Prostate gland (tissue), 2 donors: ENCODE measurements at places on chromosomes 4 and X.

- no peak for DNase-seq
These were observed 581.6 kb upstream of the DIAPH2 start for GRCh38 chrX:96102997-96103396.

- peak; percentile 35 for DNase-seq
These were observed 220.1 kb downstream of the AFAP1 start for GRCh38 chr4:7719354-7720174.

GRCh38 chrX:1472975-1473374, 20.3 kb upstream of the ASMTL start:
- no peak for DNase-seq

DNA sequence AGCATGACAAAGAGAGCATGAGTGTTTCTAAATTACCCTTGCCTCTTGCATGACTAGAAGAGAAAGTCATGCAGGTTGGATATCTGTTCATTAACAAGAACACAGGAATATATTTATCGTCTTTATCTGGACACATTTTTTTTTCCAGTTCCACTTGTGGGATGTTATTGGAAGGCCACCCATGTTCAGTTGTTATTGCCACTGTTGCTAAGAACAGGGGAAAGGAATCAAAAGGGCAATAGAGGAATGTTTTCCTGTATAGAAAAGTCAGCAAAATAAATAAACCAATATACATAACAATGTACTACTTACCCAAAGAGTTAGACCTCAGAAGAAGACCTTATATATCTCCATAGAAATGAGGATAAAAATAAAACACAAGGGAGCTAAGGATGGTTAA, 270.1 kb downstream of the QDPR start:
- DNase-seq, result no peak

DNA sequence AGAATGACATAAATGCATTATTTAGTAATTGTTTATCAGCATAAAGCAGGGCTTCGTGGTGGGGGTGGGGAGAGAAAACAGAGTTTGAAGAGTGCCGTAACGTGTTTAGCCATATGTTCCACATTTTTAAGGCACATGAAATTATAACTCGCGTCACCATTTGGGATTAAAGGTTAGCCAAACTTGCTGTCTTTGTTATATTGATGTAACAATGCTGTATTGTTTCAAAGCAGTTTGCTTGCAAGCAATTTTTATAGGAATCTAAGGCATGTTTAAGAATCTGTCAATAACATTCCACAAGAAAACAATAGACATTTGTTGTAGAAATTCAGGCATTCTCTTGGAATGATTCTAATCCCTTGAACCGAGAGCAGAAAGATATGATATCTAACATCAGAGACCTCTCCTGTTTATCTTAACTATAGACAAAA, 78.3 kb downstream of the CLDN22 start:
- no peak for DNase-seq

DNA sequence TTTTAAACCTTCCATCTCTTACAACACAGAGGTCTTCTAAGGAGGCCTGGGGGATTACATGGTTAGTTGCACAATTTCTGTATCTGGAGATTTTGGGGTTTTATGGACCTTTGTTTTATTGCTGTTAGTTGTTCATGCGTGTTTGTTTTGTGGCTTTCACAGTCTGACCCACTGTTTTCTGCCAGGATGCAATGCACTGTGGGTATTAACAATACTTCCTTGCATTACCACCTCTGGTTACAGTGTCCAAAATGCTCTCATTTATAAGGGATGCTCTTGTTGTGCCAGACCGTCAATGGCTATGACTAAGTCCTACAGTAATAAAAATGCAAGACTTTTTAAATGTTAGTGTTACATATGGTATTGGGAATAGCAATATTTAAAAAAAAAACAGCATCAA, 730.2 kb downstream of the KCTD8 start:
- peak; percentile 6 for DNase-seq

DNA sequence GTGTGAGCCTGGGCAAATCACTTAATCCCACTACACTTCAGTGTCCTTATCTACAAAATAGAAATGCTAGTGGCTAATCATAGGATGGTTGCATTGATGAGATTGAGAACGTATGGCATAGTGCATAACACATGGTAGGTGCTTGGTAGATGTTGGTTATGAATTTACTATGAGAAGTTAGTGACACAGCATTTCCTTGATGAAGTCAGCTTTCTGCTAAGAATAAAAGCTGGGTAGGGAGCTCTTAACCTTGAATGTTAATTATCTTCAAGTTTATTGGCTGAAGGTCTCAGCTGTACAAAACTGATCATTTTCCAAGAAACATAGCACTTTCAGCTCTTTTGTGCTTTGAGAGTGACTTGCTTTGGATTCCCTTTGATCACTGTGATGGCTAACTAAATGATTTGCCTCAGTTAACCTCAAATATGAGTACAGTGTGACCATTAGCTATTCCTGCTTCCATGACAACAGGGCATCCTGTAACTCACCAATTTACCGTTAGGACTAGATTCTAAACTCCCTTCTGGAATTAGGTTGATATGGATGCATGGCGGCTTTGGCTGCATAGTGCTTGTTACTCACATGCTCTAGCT, 17.8 kb downstream of the PDK3 start:
- no peak for DNase-seq

GRCh38 chrX:53357799-53358530, 64.5 kb downstream of the SMC1A start:
- DNase-seq, result no peak

- no peak for DNase-seq
These were observed 23.9 kb downstream of the STIM2 start for GRCh38 chr4:26884486-26884988.

DNA sequence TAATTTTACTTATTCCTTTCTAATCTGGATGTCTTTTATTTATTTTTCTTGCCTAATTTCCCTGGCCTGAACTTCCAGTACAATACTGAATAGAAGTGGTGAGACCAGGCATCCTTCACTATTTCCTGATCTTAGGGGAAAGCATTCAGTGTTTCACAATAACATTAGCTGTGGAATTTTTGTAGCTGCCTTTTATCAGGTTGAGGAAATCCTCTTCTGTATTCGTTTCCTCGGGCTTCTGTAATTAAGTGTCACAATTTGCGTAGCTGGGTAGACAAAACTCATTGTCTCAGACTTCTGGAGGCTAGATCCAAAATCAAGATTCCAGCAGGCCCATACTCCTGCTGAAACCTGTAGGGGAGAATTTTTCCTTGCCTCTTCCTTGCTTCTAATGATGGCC, 598.4 kb upstream of the FTHL17 start:
- no peak for DNase-seq

DNA sequence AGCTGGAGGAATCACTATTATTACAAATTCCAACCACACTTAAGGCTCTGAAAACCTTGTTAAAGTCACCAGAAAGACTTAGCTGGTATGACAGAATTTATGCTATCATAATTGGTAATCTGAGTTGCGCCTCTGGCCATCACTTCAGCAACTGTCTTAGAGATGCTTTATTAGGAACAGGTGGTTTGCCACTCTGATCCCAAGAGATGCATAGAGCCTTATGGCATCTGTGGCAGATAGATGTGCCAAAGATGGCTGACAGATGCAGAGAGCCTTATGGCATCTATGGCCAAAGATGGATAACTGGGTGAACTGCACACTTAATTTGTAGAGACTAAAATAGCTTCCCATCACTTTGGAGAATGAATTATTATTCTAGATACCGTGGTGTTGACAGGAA, 32.3 kb upstream of the PLAC8 start:
- DNase-seq, result no peak

DNA sequence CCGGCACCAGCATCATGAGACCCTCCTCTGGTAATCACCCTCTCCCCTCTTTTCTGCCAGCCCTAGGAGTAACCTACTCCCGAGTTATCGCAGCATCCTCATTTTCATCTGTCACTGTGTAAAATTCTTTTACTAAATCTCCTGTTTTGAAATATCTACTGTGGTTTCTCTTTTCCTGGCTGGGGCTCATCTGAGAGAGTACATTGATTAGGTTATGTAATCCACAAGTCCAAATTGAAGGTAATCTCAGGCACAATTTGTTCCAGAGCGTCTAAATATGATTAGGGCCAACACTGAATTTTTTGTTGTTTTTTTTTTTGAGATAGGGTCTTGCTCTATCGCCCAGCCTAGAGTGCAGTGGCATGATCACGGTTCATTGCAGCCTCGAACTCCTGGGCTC, 142.4 kb downstream of the SMIM20 start:
- DNase-seq, result no peak

DNA sequence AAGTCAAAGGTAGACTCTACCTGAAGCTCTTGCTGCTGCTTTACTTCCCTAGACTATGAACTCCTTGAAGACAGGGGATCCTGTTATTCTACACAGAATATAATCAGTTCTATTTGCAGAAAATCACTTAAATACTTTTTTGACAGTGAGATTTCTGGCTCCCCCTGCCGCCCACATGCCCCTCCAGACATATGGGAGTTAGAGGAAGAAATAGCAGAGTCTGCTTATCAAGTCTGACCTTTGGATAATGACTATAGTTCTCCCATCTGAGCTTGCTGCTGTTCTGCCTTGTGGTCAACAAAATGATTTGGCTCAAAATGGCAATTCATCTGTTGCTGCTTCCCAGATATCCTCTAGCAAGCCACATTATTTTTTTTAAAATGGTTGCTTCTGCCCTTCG, 101.1 kb downstream of the ENOX2 start:
- no peak for DNase-seq

DNA sequence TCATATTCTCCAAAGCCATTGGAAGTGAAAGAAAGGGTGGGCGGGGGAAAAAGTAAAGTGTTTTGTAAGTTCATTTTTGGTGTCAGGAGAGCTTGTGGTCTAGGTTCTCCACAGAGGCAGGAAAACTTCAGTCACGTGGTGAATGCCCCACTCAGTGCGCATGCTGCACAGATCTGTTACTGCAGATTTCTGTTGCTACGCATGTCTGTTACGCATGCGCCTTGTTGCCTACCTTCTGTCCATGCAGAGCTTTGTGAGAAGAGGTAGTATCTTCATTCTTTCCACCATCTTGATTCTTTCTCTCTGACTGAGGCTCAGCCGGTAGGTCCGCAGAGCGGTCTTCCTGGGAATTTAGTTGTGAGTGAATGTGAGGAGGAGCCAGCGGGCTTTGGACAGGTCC, 15.1 kb upstream of the PAGE3 start:
- no peak for DNase-seq

GRCh38 chrX:13009273-13009672, 34.4 kb downstream of the TMSB4X start:
- no peak for DNase-seq

DNA sequence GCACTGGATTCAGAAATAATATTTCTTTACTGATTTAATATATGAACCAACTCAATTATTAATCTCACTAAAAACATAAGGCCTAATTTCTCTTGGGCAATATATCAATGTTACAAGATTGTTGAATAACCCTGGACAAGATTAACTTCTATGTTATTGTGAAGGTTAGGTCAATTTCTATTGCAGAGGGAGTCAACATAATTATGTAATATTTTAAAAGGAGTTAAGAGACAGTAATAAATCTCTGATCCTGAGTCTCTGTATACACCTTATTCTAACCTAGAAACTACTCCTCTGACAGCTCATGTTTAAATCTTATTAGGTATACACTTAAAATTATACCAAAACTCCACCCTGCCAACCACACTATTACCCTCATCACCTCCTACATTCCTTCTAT, 15.1 kb upstream of the GPRIN3 start:
- no peak for DNase-seq
